Kidney capillary endothelial cell (primary cell): ENCODE measurements at places on chromosomes 12 and 14.

DNA sequence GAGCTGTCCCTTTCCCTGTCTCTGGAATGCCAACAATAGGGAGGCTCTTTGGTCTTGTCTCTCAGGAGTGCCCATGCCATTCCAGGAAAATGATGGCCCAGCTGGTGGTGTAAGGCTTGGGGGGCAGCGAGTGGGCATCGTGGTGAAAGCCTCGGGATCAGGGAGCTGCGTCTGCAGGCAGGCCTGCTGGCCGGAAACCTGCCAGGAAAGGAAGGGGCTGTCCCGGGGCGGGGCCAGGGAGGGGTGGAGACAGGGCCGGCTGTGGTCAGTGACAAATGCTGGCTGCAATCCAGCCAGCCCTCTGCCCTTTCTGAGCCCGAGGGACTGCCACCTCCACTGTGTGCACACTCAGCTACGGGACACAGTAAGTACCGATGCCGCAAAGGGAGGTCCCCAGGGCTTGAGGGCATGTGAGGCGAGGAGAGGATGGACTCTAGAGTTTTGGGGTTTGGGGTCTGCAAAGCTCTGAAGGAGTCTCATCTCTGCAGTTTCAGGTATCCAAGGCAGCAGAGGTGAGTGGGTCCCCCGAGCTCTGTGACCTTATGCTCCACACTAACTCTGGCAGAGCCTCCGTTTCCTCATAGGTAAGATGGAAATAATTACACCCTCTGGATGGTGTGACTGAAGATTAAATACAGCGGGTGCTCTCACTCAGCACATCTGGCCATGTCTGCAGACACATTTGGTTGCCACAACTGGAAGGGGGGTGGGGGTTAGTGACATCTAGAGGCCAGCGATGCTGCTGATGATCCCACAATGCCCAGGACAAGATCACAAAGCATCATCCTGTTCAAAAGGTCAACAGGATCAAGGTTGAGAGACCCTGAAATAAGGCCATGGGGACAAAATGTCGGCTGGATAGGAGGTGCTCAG is at the start of gene SERPINA5:
Gene SERPINA5, plus strand, starts transcription at position 300 of the 873 bp plus-strand sequence. CDS start 5,937 bp downstream, outside the sequence.
- DNase-seq = peak; percentile 58

DNA sequence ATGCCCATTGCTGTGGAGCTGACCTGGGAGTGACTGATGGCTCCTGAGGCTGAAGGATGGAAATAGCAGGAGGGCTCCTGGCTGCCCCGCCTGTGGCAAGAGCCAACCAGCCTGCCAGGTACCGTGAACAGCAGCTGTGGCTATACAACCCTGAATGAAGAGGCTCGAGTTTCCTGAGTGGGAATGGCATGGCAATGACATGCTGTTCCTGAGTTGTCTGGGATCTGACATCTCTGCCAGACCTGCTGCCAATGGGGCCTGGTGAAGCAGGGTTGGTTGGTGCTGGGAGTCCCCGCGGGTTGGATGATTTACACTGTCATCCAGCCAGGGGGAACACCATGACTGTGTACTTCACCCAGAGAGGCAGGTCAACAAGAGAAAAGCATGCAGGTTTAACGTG is 31.8 kb upstream of the LRRC10 start:
- DNase-seq = no peak

GRCh38 chr14:68468437-68469207 is 324.2 kb downstream of the ZFP36L1 start:
- DNase-seq = no peak

GRCh38 chr14:61603736-61604135 is 91.6 kb upstream of the HIF1A start:
- DNase-seq = no peak

DNA sequence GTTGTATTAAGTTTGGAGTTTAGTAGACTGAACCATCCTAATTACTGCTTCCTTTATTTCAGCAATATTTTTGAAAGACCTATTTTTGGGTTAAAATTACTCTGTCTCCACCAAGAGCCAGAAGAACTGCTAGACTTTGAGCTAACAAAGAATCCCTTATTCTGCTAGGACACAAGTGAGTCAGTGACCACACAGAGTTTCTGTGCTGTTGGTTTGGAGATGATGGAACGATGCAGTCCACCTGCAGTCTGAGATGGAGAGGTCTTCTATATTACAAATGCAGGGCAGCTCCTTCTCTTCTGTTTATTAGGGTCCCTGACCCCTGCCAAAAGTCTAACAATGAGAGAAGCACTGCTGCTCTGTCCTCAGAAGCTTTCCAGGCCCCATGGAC is 6.7 kb upstream of the STXBP6 start:
- DNase-seq = no peak

- DNase-seq = no peak
Observed at GRCh38 chr14:36660736-36661505, 739 bp upstream of the PAX9 start.

- DNase-seq = peak; percentile 28
Observed at GRCh38 chr12:95859344-95859816, 628 bp downstream of the SNRPF start.

GRCh38 chr12:130872179-130873096 is 572 bp downstream of the RAN start:
- no peak for DNase-seq

DNA sequence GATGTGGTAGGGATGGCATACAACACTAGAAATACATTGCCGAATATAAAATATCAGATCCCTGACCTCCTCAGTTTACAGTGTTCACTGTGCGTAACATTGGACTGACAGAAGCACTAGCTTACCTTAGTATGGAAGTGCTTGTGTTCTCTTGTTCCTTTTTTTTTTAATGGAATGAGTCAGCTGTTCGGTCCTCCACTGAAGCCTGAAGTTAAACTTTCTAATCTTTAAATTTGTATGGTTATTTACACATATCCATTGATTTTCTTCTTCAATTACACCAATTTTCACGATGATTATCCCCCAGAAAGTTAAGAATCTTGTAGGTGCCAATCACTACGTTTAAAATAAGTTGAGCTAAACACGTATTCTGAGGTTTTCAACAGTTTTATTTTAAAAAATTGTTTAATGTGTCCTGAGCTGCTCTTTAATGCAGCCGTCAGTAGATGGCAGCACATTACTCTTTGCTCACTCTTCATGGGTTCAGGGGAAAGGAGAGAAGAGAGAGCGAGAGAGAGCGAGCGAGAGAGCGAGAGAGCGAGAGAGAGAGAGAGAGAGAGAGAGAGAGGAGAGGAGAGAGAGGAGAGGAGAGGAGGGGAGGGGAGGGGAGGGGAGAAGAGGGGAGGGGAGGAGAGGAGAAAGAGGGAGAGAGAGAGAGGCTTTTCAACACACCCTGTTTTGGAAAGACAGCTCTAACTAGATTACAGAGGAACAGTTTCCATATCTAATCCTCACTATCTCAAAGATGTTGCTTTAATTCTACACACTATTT is 134.7 kb upstream of the SCAF11 start:
- DNase-seq = peak; percentile 48

- DNase-seq = no peak
Observed at GRCh38 chr12:54394281-54394719, 9.8 kb upstream of the ZNF385A start.

DNA sequence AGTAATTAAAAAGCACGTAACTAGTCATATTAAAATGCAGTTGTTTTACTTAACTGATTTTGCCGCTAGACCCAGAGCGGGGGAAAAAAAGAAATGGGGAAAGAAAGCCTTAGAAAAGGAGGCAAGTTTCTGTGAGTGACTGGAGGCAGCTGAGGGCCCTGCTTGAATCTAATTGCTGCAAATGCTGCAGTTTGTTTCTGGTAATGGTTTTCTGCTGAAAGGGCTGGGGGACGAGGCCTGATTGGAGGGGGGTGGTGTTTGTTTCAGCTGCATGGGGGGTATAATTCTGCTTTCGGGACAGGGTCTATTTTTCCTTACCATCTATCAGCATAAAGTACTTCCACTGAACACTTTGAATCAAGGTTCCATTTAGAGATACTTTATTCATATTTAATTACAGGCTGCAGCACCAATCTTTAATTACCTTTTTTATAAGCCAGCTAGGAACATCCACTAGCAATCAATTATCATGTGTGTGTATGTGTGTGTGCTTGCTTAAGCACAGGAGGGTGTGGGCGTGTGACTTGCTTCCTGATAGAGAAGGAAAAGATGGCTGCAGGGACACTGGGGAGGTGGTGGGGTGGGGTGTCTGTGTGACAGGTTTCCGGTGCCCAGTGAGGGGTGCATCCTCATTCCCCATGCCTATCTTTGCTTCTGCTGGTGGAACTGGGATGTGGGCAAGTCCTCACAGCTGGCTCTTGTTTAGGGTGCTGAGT is 83.4 kb downstream of the ADCK1 start:
- no peak for DNase-seq

GRCh38 chr12:12542964-12543363 is 19.7 kb downstream of the DUSP16 start:
- DNase-seq = no peak

GRCh38 chr14:36513451-36514277 is 6.4 kb downstream of the NKX2-1 start:
- DNase-seq = no peak

- DNase-seq = peak; percentile 12
Observed at GRCh38 chr12:131473741-131474709, 236.9 kb upstream of the SFSWAP start.

DNA sequence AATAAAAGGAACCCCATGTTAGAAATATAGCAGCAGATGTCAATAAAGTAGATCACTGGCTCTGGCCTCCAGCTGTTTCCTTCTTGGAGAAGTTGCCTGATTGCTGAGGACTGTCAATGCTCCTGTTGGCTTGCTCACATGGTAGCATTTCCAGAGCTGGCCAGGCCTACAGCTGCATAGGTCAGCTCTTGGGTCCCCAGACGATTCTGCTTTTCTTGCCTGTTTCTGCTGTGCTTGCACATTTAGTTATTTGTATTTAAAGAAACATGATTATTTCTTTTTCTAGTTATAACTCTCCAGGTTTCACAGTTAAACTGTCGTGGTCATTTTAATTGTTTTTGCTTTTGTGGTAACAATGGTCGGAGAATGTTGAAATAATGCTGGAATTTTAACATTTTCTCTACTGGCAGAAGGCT is 7.2 kb downstream of the NAV3 start:
- no peak for DNase-seq

- no peak for DNase-seq
Observed at GRCh38 chr14:51014086-51014485, 69.8 kb upstream of the PYGL start.

GRCh38 chr14:54848910-54849309 is 53.7 kb downstream of the GCH1 start:
- DNase-seq = no peak

DNA sequence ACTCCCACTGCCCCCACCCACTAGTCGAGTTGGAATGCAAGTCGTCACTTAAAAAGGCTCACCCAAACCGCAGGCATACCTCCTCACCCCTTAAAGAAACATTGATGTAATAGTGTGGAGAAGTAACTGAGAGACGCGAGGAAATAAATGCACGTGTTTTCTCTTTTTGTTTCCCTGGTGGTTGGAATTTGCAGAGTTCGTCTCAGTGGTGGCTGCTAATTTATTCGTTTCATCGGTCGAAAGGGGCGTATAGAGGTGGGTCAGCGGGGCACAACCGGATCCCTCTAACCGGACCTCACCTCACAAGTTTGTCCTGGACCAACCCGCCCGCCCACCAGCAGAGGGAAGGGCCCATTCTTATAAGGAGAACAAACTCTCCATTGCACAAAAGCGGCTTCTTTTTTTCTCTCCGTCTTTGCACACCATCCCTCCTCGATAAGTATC is 5.0 kb upstream of the NPAS3 start:
- no peak for DNase-seq

GRCh38 chr14:87067591-87067990 is 925.4 kb downstream of the GALC start:
- DNase-seq = no peak
